ENCODE measurements at places on chromosomes 5 and 9. TPM values are rescaled to one million over a fixed set of nuclear protein-coding genes. Genes with fewer than 3 reads are reported as not detected.

PCDHGC4 gene
- total RNA-seq = 6.0 TPM

GCNT1 gene
- total RNA-seq = 33.5 TPM

ACOT12 gene
- total RNA-seq = 2.2 TPM

CATSPER3 gene
- total RNA-seq = 0.17 TPM

HINT1 gene
- total RNA-seq = 174 TPM

STPG3 gene
- 0.66 TPM for total RNA-seq

PCDHGA7 gene
- total RNA-seq = 8.4 TPM

YIPF5 gene
- 137 TPM for total RNA-seq

GPR151 gene
- total RNA-seq = not detected

ECM2 gene
- 5.7 TPM for total RNA-seq

Measured in smooth muscle cell of trachea (primary cell).